Stimulated activated CD4-positive, alpha-beta T cell treated with anti-CD3 and anti-CD28 coated beads, Interleukin-2, amount 100 ng/mL, for 24 hours (primary cell): ENCODE measurements at places on chromosomes 7 and 10.

DNA sequence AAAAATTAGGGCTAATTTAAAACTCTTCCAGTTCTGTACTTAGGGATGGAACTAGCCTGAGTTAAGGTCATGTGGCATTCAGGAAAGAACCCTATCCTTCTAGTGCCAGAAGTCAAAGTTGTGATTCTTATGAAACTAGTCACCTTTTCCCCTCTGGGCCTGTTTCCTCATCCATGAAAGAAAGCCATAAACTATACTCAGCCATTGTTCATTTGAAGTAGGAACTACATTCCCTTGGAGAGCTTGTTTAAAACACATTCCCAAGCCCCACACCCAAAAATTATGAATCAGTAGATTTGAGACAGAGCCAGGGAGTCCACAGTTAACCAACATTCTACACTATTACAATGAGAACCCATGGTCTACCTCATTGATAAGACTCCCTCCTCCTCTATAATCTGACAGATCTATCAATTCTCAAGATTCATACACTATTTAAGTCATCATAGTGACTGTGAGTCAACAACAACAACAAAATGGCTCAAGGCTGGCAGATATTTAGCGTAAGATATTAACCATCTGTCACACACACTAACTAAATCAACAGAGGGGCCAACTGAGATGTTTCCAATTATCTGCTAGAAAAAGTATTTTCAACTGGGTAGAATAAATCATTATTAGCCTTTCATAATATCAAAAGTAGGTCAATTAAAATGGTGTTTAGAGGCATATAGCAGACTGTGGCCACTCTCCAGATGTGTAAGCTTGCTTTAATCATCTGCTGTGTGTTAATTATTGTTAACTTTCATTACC is 102.3 kb downstream of the SLC25A13 start:
- no peak for DNase-seq

- no peak for DNase-seq
Observed at GRCh38 chr10:130218936-130219335, 82.7 kb downstream of the GLRX3 start.

GRCh38 chr7:90216080-90216674 is 4.6 kb downstream of the STEAP2 start:
- no peak for DNase-seq

- DNase-seq = no peak
Observed at GRCh38 chr7:154744861-154745258, 258.1 kb downstream of the PAXIP1 start.

- no peak for DNase-seq
Observed at GRCh38 chr7:30683816-30684215, 1.6 kb upstream of the CRHR2 start.

GRCh38 chr7:157372300-157373232 is 35.8 kb downstream of the DNAJB6 start:
- no peak for DNase-seq

- DNase-seq = no peak
Observed at GRCh38 chr10:114266521-114266920, 27.5 kb downstream of the VWA2 start.

DNA sequence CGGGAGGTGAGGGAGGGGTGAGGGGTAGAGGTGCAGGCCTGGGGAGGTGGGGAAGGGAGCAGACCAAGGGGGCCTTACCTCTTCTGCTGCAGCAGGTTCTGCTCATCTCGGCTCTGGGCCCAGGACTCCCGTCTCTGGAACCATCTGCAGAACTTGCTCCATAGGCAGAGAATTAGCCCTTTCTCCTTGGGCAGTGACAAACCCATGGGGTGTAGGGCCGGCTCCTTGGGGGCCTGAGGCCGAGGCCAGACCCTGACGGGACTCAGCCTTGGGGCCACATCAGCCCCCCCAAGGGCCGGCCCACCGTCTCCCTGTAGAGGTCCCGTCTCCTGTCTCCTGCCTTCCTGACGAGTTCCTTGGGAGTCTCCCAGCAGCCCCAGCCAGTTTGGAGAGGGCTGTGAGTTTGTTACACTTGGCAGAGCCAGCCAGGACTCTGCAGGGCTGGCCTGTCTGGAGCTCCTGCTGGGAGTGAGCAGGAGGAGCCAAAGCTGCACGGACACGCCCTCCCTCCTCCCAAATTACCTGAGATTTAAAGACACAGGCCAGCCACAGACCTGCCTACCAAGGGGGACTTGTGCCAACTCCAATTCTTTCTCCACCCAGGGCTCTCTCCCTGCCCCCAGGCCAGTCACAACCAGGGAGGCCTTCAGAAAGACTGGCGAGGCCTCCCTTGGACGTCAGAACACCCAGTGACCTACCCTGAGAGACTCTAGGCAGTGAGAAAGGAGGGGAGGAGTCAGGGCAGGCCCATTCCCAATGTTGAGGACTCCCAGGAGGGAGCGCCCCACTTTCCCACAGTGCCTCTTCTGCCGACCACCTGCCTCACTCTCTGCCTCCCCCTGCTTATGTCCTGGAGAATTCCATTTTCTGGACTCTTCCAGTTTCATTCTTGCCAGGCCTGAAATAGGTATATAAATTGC is at the start of gene TRPV6:
TRPV6 (minus strand) TSS at position 435 of the 920 bp plus-strand sequence.
- DNase-seq = no peak

DNA sequence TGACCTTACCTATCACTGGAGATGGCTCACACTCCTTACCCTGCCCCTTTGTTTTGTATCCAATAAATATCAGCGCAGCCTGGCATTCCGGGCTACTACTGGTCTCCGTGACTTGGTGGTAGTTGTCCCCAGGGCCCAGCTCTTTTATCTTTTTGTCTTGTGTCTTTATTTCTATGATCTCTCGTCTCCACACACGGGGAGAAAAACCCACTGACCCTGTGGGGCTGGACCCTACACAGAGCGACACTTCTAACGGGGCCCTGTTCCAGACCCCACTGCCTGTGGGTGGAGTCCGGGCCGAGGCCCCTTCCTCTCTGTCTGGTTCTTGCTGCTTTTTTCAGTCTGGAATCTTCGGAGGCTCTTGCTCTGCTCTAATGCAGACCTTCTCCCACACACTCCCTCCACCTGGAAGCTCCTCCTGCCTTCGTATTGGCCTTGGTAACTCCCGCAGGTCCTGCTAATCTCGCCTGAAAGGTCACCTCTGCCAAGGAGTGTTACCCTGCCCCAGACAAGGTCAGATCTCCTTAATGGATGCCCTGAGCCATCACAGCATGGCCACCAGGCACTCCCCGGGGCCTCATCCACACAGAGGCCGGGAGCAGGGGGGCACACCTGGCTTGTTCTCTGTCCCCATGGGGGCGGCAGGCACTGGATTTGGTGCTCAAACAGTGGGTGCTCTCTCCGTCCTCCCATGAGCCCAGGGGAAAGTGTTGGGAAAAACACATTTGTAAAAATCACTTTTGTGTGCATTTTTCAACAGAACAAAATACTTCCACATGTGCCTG is 531.7 kb downstream of the PTPRN2 start:
- DNase-seq = no peak

GRCh38 chr10:23096802-23097549 is 1.6 kb downstream of the MSRB2 start:
- DNase-seq = no peak

DNA sequence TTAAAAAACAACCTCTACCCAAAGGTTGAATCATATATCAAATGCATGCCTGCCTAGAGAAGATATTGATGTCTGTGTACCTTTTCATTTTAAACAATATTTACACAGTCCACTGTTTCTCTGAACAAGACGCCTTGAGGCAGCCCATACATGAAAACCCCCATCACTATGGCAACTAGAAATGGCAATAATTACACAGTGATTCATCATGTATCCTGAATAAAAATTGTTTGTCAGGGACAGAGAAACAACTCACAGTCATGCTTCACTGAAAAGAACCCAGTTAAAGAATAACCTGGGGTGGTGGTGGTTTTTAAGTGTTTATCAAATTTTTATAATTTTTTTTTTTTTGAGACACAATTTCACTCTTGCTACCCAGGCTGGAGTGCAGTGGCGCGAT is 19.7 kb downstream of the DNAJC12 start:
- no peak for DNase-seq

DNA sequence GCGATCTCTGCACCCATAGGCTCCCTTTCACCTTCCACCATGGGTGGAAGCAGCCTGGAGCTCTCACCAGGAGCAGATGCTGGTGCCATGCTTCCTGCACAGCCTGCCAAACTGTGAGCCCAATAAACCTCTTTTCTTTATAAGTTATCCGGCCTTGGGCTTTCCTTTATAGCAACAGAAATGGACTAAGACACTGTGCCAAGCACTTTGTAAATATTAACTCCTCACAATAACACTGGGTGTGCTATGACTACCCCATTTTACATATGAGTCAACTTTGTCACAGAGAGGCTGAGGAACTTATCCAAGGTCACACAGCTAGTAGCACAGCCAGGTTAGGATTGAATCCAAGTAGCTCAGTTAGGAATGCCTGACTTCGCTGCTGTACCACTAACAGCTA is 79.7 kb upstream of the KCNMA1 start:
- DNase-seq = no peak

DNA sequence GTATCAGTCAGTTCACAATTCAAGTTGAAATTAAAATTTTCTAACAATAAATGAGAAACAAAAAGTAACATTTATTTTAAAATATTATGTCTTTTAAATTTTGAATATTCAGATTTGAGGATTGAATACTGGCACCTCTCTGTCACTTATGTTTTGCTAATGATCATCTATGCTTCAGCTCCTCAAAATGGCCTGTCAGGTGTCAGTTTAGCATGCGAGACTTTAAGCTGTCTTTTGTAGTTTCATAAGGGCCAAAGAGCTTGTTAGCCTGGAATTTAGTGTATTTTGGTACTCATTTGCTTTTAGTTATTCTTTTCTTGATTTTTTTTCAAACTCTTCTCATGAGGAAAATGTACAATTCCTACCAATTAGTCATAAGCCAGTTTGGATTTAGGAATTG is 102.0 kb upstream of the RPA3 start:
- no peak for DNase-seq

- no peak for DNase-seq
Observed at GRCh38 chr10:31768467-31768866, 160.2 kb downstream of the ARHGAP12 start.

DNA sequence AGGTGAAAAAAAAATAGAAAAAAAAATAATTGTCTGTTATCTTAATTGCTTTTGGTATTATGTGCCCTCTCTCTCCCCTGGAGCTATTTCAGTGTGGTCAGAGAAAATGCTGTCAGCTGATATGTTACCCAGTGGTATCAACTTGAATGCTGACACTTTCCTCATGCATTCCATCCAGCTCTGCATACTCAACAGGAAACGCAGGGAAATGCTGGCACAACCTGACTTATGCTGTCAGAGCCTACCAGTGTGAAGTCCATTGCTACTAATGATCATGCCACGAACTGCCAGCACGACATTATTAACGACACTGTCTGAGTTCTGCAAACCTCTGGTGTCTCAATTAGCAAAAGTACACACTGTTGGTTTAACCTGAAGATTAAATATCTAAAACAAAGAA is 182.8 kb downstream of the ZWINT start:
- DNase-seq = no peak

DNA sequence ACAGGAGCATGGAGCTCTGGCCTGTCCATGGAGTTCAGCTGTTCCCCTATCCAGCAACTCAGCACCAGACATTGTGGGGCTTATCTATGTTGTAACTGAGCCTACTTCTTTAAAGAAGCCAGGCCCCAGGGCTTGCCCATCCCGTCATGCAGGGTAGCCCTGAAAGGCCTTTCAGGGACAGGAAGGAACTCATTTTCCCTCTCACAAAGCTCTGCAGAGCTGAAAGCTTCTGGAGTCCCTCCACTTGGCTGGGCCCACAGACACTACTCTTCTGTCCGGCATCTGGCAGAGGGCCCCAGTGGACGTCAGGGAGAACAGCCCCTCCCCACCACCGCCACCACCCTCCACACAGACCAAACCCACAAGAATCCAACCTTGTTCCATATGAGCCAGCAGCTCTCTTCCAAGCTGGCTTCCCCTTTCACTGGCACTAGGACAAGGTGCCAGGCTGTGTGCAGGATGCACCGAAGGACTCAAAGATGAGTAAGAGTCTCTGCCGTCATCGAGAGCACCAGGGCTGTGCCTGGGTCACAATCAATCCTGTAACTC is 33.1 kb downstream of the DENND2A start:
- no peak for DNase-seq

DNA sequence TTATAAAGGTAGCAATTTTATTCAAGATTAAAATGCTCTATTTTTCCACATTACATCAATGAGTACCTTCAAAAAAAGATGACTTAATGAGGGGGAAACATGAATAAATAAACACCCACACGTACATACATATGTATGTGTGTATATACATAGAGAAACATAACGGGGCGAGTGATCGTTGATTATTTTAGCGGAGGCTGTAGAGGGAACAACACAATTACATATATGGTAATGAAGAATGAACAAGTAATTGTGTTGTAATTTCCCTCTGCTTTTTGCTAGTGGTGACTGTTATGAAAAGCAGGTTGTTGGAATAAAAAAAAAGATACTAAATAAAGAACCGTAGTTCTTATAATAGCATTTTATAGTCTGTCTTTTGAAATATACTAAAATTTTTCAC is 63.2 kb downstream of the CACNB2 start:
- DNase-seq = no peak

- no peak for DNase-seq
Observed at GRCh38 chr10:4623200-4623599, 202.8 kb upstream of the AKR1E2 start.

DNA sequence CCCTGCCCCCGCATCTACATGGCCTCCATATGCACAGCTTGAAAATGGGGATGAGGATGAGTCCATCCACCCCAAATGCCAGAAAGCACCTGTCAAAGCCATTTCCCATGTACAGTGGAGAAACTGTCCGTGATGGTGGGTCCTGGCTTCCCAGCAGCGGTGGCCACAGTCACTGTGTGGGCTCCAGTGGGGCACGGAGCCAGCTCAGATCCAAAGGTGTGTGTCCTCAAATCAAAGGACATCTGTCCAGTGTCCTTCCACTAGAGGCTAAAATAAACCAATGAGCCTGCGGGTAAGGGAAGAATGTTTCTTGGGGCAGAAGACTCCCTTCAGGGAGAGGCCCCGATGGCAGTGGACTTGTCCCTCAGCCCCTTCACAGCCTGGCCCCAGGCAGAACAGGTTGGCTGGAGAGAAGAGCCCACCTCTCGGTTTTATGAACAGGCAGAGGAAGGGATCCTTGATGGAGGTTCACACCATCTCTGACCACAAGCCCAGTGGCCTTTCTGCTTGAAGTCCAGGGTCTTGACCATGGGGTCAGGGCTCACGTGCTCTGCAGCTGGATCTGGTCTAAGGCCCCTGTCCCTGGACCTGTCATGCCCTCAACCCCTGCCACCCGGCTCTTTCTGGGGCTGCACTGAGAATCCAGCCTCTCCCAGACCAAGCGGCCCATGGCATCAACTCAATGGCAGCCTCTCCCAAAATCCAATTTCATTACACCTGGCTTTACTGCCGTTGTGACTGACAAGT is 106.9 kb downstream of the TCERG1L start:
- no peak for DNase-seq

DNA sequence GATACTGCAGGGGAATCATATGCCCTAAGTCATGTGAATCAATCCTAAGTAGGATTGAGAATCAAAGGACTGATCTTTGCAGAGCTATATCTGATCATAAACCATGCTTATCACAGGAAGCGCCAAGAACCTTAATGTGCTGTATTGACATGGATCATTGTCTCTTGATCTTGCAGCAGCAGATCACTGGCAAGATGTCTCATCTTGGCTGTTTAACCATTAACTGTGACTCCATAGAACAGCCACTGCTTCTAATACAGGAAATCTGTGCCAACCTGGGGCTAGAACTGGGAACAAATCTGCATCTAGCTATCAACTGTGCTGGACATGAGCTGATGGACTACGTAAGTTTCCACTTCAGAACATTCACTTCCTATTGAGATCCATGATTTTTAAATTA is 21.6 kb downstream of the ENO4 start:
- no peak for DNase-seq
